Esophagus squamous epithelium (tissue), 5 donors: ENCODE measurements at places on chromosomes 11 and 22.

DNA sequence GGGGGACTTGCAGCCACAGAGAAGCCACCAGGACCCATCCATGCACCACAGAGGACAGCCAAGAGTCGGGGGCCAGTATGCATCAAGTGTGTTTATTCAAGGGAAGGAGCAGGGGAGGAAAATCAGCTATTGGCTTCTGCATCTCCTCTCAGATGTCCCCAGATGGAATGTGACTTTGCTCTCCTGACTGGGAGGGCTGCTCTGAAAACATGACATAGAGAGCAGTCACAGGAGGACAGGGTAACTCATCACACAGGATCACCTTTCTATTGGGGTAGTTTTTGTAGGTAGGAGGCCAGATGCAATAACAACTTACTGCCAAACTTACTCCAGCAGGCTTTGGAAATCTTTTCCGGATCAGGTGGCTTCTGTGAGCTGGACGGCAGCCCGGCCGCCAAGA, 121.0 kb upstream of the OPCML start:
- no peak for DNase-seq

DNA sequence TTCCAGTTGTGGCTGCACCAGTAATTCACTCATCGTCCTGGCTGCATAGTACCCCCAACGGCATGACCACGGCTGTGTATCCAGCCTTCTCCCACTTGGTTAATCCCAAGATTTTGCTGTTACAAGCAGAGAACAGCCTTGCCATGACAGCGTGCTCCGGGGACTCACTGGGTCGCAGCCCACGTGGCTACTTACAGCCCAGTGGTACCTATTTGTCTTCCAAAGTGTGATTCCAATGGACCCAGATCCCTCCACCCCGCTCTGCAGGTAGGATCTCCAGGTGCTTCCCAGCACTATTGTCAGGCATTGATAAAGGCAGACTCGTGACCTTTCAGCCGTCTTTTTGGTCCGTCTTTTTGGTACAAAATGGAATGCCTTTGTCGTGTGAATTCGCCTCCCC, 119.0 kb upstream of the FGF3 start:
- DNase-seq: no peak

- no peak for DNase-seq
These were observed 5.5 kb downstream of the RFPL2 start for GRCh38 chr22:32199341-32199740.

GRCh38 chr11:6194065-6194581, 4.9 kb upstream of the OR52W1 start:
- DNase-seq: no peak

- DNase-seq: no peak
These were observed 67.0 kb upstream of the RASSF10 start for GRCh38 chr11:12942157-12942556.

DNA sequence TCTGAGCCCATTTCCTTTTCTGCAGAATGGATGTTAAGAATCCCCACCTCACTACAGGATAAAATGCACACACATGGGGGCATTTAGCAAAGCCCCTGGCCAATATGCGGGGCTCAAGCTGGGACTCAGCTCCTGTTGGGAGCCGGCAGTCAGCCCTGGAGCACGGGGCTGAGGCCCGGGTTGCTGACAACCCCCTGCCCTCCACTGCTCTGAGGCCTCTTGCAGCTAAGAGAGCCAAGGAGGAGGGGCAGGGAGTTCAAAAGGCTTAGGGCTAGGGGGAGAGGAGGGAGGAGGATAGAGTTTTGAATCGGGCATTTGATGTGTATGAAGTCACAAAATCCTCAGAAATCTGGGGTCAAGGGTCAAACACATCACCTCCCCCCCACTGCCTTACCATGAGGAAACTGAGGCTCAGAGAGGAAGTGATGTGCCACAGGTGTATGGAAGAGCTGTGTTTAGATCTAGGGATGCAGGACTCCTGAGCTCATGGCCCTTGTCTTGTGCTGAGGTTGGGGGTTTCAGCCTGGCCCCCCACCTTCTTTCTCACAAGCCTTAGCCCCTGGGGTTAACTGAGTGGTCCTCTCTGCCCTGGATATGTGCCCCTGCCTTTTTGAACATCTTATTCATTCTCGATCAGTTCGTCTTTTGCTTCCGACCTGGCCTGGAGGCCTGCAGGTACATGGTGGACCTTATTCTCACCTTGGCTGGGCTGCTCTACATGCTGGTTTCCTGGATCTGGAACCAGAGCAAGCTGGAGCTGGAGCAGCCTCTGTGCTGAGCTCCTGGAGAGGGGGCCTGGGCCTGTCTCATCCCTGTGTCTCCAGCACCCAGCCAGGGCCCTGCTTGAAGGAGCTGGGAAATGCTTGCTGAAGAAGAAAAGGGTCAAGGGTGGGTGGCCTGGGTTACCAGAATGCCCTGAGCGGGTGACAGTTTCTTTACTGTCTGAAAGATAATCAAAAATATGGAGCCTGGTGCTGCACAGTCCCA, 80.3 kb downstream of the LRRC32 start:
- no peak for DNase-seq

- DNase-seq: no peak
These were observed 543 bp upstream of the AP2A2 start for GRCh38 chr11:925158-925495.

DNA sequence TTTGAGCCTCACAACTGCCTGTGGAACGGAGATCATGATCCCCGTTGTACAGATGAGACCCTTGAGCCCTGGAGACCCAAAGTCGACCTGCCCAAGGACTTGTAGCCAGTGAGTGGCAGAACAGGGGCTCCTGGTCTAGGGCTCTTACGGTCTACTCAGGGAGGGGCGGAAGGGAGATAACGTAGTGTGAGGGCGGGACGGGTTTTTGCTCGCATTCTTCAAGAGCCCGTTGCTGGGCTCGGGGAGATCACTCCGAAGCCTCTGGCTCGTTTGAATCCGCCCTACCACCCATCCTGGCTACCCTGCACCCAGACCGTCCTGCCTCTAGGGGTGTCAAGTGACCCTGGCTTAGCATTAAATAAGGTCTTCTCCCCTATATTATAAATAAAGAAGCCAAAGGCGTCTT, 639 bp downstream of the CRY2 start:
- no peak for DNase-seq

DNA sequence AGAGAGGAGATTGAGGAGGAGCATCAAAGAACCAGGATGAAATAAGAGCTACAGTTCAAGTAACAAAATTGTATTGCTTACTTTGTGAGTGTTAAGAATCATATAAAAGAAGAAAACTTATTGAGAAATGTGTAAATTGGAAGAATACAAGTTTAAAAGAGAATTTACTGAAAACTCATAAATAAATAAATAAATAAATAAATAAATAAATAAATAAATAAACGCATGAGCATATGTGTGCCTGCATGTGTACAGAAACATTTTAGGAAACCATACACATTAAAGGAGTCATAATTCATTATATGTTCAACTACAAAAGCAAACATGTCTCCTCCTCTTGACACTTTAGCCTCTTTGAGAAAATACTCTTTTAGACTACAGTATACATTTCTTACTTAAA, 42.6 kb downstream of the CNTN5 start:
- DNase-seq: no peak

DNA sequence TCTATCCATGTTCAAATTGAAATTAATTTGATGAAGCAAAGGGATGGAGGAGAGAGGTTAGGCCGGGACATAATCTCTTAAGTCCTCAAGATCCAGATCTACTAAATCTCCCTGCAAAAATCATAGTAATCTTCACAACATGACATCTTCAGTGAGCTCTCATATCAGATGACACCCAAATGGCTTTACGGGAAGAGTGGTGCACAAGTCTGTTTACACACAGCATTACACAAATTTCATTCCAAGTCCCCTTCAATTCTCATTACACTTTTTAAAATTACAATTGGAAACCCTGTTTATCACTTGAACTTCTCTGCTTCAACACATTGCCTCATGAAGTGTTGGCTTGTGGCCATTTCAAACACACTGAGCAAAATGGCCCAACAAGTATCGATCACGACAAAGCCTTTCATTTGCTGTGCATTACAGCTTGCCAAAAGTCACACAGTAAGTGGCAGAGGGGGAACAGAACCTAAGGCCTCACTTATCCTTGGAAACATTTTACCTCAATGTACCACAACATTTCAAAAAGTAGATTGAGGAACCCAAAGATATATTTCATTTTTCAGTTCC, 17.9 kb upstream of the TPH1 start:
- DNase-seq: no peak

DNA sequence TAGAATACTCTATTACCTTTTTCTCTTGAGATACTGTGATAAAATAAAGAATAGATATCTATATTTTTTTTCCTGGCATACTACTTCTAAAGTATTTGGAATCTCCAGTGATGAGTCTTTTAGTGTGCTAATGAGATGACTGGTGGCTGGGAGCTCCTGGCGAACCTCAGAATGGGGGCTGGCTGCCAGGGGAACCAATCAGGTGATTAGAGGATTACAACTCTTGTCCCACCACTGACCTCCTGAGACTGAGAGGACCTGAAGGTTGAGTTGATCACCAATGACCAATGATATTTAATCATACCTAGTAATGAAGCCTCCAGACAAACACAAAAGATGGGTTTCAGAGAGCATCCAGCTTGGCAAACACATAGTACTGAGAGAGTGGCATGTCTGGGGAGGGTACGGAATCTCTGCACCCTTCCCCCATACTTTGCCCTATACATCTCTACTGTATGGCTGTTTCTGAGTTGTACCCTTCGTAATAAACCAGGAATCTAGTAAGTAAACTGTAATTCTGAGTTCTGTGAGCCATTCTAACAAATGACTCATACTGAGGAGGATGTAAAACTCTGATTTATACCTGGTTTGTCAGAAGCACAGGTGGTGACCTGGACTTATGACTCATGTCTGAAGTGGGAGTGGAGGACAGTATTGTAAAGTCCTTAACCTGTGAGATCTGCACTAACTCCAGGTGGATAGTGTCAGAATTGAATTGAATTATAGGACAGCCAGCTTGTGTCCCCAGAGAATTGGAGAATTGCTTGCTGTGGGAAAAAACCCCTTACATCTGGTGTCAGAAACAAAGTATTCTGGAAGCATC, 325.3 kb upstream of the LRRC4C start:
- no peak for DNase-seq

DNA sequence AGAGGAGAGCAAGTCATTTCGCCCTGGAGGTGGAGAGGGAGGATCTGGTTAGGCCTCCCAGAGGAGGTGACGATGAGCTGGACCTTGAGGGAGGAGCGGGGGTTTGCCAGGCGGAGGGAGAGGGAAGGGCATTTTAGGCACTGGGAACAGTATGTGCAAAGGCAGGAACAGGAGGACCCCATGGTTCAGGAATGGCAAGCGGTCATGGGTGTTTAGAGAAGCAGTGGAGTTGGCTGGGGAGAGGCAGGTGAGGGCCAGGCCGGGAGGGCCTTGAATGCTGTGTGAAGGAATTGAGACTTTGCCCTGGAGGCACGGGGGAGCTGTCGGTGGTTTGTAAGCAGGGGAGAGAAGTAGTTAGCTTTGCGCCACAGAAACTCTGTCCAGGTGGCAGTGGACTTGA, 10.3 kb downstream of the PRDM11 start:
- DNase-seq: no peak

DNA sequence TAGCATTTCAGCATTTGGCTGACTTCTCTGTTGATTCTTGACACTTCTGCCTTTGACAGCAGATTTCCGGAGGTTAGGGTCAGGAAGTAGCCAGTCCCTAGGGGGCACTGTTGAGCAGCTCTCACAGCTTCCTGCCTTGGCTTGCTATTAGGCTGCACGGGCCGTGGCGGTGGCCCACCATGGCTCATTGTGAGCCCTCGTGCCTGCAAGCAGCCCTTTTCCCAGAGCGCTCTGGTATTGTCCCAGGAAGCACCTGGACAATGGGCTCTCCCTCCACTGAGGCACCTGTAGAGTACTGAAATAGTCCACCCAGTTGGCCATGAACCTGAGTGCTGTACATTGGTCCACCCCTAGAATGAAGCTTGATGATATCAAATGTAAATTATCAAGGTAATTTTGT, 100.2 kb upstream of the GAL start:
- DNase-seq: no peak

- DNase-seq: no peak
These were observed 8.8 kb upstream of the BMAL1 start for GRCh38 chr11:13268791-13269190.

DNA sequence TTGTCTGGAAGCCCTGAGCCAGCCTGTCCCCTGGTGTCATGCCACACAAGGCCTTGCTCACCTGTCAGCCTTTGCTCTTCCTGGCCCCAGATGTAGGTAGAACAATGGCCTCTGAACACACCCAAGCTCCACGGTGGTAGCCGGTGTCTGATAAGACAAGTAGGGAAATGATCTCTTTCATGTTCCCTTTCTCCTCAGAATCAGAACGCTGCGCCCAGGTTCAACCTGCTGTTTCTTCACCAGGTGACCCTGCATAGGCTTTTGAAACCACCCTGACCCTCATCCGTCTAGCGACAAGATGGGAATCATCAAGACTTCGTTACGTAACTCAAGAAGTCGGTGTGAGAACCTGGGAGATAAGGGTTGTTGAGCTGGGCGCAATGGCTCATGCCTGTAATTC, 28.7 kb upstream of the YWHAH start:
- DNase-seq: no peak

- no peak for DNase-seq
These were observed 1.6 kb downstream of the ANKRD42 start for GRCh38 chr11:83195143-83195466.

DNA sequence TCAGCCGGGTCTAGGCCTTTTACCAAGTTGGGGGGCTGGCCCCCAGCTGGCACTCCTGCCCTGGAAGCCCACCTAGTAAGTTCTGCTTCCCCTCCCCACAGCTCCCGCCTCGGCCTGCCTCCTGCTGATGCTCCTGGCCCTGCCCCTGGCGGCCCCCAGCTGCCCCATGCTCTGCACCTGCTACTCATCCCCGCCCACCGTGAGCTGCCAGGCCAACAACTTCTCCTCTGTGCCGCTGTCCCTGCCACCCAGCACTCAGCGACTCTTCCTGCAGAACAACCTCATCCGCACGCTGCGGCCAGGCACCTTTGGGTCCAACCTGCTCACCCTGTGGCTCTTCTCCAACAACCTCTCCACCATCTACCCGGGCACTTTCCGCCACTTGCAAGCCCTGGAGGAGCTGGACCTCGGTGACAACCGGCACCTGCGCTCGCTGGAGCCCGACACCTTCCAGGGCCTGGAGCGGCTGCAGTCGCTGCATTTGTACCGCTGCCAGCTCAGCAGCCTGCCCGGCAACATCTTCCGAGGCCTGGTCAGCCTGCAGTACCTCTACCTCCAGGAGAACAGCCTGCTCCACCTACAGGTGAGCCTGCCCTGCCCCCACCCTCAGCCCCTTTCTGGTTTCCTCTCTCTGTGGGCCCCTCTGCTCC, 7.3 kb downstream of the RTN4RL2 start:
- DNase-seq: no peak

DNA sequence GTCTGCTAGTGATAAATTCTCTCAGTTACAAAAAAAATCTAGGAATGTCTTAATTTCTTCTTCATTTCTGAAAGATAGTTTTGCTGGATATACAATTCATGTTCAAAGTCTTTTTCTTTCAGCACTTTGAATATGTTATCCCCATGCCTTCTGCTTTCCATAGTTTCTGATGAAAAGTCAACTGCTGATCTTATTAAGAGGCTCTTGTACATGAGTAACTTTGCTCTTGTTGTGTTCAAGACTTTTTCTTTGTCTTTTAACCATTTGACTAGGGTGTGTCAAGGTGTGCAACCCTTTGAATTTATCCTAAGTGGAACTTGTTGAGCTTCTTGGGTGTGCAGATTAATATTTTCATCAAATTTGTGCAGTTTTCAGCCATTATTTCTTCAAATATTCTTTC, 22.1 kb upstream of the ACCSL start:
- DNase-seq: no peak
